Cortex of kidney (tissue), 1 donor: ENCODE measurements at places on chromosomes 11 and 22.

DNA sequence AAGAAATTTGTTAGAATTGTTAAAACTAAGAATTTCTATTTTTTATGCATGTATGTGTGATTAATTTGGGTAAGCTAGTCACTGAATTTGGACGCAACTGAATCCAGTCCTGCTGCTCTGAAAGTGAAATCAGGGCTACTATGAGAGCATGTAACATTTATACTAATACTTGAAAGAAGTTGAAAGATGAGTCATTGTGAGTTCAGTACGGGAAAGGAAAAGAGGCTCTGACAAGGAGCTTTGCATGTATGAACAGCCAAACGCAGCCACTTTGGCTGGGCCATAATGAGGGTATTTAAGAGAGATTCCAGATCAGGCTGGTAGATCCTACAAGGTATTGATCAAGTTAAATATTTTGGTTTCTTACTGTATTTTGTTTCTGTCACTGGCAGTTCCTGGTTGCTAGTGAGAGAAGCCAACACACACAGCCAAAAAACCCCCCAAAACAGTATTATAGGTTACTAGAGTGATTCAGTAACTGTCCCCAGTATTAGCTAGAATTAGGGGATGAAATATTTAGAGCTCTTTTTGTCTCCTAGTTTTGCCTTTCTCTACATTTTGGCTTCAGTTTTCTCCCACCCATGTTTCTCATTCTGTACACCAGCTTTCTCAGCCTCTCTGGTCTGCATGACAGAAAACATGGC, 14.1 kb downstream of the AASDHPPT start:
- no peak for DNase-seq

DNA sequence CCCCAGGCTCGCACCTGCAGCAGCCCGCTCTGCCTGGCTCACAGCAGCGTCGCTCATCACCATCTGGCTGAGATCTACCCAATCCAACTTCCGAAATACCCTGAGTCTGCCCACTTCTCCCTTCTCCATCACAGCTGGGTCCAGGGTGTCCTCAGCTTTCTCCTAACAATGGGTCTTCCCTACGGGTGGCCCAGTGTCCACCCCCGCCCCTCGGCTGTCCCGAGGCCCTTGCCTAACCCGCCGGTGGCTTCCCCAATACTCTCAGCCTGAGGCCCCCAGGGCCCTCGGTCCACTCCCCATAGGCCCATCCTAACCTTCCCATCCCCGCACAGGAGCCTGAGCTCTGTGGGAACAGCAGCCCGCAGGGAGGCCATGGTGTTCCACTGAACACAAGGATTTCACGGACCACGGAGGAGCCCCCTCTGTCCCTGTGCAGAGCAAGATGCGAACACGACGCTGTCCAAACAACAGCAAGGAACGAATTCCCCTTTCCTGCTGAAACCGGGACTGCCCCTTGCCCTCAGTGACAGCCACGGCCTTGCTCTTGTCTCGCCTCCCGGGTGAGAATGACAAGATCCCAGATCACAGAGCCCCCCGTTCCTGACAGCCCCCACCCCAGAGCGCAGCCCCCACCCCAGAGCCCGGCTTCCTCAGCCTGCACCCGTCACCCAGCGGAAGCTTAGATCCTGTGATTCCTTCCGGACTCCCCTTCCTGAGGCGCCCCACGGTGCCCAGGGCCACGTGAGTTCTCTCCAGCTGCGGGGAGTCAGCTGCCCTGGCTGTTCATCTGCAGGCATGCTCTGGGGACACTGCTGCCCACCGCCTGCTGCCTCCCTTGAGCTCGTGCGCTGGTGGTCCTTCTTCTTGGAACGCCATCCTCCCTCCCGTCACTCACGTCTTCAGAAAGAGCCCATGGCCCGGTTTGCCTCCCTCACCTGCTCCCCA, 48.8 kb upstream of the CARS1 start:
- no peak for DNase-seq

GRCh38 chr11:114301088-114301487, 4.9 kb downstream of the NNMT start:
- no peak for DNase-seq

- no peak for DNase-seq
These were observed 835 bp upstream of the ANO9 start for GRCh38 chr11:442611-443081.

DNA sequence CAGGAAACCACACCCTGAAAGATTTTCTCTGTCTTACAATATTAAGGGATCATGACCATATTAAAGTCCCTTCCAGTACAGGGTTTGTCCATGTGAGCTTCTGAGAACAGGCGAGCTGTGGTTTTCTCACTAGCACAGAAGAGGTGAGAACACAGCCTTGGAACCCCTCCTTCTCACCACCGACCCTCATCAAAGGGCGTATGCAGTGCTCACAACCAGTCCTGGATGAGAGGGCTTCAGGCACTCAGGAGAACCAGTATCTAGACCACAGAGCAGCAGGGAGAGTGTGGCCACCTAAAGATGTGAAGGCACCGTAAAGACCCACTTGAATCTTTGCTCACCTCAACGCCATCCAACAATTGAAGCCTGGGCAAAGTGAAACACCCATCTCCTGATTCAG, 397.0 kb downstream of the ETS1 start:
- DNase-seq: no peak

DNA sequence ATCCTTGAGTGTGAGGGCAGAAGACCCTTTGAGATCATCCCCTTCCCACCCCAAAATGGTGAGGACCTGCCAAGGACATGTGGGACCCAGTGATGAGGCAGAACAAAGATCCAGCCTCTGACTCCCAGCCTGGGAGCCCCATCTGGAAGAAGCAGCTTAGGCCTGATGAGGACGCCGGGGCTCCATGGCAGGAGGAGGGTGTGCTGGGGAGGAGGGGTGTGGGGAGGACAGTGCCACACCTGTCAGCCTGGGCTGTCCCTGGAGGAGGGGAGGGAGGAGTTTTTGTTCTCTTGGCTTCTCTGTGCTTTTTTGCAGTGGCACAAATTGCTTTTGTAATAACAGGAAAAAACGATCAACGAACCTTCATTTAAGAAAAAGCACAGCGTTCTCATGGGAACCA, 44.4 kb upstream of the DAGLA start:
- DNase-seq: no peak

DNA sequence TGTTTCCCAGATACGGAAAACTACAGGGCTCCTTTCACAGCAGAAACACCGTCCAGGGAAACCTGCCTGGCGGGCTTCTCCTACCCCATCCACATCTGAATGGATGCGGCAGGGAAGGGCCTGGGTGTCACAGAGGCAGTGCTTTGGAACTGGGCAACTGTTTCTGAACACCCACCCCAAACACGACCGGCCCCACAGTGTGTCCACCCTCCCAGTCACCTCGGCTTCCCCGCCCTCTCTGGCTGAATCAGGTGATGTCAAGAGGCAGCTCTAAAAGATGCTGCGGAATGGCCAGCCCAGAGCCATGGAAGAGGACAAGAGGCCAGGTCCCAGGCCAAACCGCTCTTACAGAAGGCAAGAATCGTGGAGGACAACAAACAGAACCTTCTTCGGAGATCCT, 22.0 kb downstream of the IFT27 start:
- DNase-seq: no peak

DNA sequence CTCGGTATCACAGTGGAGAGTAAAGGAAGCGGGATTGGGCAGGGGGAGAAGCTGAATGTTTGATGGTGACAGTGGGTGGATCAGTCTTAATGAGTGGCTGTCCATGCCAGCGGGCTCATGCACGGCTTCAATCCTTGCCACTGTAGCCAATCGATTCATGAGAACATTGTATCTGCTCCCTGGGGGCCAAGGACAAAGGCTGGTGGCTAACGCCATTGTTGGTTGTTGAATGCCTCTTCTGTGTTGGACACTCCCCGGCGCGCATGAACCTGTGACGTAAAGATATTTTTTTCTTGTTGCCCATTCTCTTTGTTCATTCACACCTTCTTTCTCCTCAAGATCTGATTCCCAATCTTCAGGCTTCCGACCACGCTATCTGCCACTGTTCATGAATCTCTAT, 20.9 kb upstream of the ATXN10 start:
- DNase-seq: no peak

- DNase-seq: no peak
These were observed 7.3 kb downstream of the CDC42EP2 start for GRCh38 chr11:65321828-65322485.

DNA sequence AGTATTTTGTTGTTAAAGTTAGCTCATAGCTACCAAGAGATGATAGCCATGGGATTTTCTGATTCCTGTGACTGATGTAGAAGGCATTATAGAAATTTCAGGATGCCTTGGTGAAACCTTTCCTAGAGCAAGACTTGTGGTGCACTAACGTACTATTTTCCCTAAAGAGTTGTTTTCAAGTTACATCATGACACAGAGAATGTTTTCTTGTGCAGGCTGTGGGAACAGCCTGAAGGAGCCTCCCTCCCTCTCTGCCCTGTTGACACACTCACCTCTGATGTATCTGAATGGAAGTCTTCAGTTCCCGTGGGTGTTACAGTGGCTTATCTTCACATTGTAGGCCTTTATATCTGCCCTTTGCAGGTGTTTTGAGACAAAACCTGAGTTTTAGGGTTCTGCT, 121.6 kb downstream of the LDLRAD3 start:
- no peak for DNase-seq

DNA sequence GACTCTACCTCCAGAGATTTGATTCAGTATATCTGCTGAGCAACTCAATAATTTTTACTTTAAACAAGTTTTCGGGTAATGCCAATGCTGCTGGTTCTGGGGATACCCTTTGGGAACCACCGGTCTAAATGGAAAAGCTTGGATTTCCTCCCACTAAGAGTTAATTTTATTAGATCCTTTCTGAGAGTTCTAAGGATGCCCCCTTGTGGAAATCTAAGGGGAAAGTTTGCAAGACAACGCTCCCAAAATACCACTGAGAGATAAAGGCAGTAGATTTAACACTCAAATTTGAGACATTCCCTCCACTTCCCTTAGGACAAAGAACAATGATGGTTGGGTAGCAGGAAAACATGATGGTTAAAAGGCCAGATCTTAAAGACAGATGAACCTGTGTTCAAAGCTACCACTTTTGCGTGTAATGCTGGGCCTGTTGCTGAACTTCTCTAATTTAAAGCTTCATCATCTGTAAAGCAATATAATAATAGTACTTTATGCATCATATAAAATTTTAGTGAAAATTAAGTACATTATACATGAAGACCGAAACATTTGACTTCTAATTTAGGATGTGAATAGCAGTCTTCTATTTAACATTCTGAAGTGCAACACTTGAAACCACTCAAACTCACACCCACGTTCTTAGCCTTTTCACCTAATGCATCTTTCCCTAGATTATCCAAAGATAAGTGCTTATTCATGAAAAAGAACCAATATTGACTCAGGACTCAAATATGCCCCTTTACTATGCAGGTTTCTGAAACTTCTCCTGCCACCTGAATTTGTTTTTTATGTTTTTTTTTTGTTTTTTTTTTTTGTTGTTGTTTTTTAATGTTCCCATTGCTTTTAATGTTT, 110.1 kb upstream of the LUZP2 start:
- no peak for DNase-seq

DNA sequence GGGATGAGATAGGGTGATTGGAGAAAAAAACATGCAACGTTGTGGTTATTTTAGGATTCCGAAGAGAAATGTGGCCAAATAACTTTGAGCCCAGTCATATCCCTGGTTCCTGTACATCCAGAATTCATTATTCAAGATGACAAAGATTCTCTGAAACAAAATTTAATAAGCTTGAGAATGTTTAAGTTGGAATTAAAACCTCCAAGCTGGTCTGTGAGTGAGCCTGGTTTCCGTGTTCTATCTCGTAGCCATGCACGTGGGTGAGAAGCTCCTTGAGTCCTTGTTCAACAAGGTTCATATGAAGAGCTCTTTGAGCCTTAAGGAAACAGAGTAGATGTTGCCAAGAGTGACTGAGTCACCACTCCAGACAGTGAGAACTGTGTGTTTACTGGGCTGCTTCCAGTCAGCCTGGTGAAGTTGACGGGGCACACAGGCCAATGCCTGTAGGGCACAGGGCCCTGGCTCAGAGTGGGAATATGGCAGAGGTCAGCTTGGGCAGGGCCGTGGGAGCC, 206.5 kb downstream of the NAV2 start:
- DNase-seq: no peak

GRCh38 chr11:129283141-129283540, 91.0 kb upstream of the ARHGAP32 start:
- DNase-seq: no peak

DNA sequence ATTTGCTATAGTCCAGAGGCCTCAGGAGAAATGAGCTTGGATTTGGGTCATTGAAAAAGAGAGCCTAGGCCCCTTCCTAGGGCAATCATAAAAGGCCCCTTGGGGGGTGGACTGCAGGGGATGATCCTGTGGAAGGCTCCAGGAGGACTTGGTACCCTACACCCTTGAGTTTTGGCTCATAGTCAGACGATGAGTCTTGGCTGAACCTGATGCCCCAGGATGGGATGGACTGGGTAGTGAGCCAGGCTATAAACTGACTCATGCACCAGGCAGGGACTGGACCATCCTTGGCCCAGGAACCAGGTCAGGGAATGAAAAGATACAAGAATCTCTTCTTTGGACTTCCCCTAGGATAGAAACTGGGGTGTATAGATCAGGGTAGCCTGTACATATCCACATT, 54.2 kb downstream of the NAV2 start:
- DNase-seq: no peak

- no peak for DNase-seq
These were observed 387.1 kb downstream of the SOX6 start for GRCh38 chr11:15969281-15969680.

GRCh38 chr11:68146704-68147474, 25.7 kb upstream of the CHKA start:
- no peak for DNase-seq

GRCh38 chr11:17075506-17075905, 2.0 kb downstream of the RPS13 start:
- no peak for DNase-seq

DNA sequence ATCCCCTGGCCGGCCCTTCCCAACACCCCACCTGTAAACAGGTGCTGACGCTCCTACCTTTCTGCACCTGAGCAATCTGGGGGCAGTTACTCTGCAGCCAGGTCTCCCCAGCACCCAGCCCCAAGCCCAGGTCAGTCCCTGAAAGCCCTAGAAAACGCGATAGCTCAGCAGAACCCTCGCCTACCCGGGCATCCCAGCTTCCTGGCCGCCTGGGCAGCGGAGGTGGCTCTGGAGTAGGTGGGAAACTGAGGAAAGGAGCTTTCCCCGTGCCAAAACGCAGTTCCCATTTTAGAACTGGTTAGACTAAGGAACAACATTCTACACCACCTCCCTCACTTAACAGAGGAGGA, 445 bp downstream of the SYTL2 start:
- DNase-seq: no peak

DNA sequence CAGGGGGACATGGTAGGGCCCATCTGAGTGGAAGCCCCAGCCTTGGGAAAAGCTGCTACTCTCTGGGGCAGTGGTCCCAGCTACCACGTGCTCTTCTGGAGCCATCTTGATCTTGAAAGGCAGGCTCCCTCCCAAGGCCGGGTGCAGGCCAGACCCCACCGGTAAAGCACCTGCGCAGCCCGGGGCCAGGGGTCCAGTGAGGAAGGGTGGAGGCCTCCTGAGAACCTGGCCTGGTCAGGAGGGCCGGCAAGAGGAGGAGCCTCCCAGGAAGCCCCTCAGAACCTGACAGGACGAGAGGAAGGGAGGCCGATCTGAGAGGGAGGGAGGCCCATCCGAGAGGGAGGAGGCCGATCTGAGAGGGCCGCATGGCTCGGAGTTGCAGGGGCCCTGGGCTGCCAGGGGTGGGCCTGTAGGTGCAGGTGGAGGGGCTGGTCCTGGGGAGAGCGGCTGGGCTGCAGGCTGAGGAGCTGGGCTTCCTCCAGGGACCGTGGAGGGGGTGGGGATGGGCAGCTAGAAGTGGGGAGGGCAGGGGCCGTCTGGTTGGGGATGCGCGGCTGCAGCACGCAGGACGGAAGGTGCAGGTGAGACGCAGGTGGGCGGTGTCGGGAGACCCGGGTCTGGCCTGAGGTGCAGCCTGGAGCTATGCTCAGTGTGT, 529 bp downstream of the GRAMD4 start:
- DNase-seq: no peak
